ENCODE measurements at places on chromosomes 7 and 10.
A peak's percentile ranks its signal among the peaks of the same experiment; 100 is the strongest.

- DNase-seq = no peak
Measured at GRCh38 chr10:94125856-94126255, 132.1 kb downstream of the PLCE1 start.

- no peak for DNase-seq
Measured at GRCh38 chr10:132660385-132660784, 122.8 kb downstream of the INPP5A start.

GRCh38 chr10:11010582-11010981, 7.1 kb upstream of the CELF2 start:
- DNase-seq = no peak

DNA sequence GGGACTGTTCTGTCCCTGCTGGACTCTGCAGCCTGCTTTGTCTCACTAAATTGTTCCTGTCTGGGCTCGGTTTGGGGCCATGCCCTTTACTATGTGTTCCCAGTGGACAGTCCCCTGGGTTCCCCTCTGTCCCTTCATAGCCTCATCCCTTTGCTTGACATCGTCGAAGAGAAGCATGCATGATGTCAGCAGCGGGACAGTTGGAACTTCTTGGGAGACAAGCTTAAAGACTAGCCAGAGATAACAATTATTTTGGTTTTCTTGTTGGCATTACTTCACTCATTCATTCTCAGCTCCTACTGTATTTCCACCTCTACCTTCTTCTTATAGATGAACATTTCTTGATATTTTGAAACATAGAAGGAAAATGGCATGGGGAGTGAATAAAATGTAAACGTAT, 2.7 kb downstream of the EPHB6 start:
- DNase-seq = no peak

DNA sequence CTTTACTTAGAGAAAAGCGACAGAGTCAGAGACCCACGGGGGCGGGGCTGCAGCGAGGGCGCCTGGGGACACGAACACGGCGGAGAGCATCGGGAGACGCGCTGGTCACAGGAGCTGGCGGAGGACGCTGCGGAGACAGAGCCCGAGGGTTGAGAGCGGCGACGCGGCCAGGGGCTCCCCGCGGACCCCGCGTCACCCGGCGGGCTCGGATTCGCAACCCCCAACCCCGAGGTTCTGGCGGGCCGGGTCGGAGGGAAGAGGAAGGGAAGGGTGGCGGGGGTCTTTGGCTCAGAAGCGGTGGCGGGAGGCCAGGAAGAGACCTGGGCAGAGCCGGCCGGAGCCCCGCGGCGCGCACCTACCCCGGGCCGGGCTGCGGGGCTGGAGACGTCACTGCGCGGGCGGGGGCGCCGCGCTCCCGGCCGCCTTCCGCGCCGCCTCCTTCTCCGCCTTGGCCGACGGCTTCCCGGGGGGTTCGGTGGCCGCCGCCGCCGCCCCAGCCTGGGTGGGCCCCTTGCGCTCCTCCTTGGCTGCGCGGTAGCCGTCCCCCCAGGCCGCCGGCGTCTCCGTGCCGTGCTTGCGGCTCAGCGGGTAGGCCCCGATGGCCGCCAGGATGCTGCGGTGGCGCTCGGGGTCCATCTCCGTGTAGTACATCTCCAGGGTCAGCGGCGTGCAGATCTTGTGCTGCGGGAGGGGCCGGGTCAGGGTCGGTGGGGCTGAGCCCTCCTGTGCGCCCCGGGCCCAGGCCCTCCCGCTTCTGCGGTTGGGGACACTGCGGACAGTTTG, 11.1 kb downstream of the CALY start:
- no peak for DNase-seq

- no peak for DNase-seq
Measured at GRCh38 chr7:76165106-76165972, 36.4 kb upstream of the SRRM3 start.

GRCh38 chr7:650339-651031, 76.0 kb upstream of the DNAAF5 start:
- DNase-seq = no peak

DNA sequence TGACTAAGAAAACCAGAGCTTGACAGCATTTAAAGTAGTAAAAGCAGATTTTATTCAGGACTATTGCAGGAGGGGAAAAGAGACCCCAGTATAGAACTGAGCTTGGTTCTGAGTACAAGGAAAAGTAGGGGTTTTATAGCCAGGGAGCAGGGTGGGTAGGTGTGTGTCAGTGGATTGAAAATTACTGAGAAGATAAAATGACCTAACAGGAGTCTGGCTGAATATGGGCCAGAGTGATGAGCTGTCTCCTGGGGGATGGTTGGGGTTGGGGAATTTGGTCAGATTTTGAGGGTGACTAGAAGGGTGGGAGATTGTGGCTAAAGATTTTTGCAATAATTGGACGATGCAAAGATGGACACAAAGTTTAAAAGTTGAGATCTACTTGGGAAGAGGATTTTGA, 114.0 kb downstream of the ST7 start:
- DNase-seq = no peak

DNA sequence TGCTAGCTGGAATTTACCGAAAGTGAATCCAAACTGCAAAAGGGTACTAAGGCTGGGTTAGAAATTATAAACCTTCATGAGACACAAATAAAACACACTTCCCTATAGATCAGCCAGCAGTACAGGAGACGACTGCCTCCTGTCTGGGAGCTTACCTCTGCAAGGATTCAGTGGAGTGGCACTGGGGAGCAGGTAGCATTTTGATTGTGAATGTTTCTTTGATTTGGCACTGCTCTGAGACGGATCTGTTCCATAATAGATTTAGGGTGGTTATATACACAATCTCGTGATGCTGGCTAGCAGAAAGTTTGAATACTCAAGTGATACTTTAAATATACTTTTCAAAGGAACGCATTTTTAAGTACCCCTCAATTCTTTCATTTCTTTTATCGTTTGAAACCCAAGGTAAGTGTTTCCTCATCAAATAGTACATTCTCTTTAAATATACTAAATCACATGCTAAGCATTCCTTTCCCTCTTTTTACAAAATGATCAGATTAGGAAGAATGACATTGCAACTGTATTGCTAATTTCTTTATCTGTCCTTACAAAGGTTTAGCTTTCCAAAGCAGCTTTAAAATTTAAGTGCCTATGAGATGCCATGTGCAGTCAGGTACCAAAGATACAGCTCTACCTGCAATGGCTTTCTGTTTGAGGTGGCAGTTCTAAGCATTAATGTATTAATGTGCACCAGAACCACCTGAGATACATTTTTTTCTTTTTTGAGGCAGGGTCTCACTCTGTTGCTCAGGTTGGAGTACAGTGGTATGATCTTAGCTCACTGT, 20.6 kb upstream of the CHCHD3 start:
- DNase-seq = no peak

- DNase-seq = no peak
Measured at GRCh38 chr7:128827971-128828711, 2.1 kb upstream of the FLNC start.

DNA sequence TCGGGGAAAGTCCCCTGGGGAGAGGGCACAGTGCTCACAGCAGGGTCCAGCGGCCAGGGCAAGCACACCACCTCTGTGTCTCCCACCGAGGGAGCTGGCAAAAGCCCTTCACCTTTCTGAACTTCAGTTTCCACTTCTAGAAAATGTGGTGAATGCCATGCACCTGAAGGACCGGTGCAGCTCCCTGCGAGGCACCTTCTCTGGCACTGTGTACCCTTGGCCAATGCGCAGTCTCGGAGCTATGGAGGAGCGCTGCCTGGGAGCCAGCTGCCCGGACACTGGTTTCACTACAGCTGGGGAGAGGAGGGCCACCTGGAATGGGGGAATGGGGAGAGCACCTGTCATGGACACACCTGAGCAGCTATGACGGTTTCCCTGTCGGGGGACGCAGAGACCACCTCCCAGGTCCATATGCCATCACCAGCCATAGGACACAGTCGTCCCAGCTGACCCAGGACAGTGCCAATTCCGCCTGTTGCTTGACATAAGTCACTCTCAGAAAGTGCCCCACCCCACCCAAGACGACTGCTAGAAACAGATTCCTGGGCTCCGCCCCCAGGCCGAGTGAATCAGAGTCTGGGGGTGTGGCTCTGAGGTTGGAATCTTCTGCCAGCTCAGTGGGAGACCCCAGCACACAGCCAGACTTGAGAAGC, 16.8 kb downstream of the RASGEF1A start:
- DNase-seq = no peak

GRCh38 chr7:5429253-5429856, 5.7 kb upstream of the TNRC18 start:
- no peak for DNase-seq

DNA sequence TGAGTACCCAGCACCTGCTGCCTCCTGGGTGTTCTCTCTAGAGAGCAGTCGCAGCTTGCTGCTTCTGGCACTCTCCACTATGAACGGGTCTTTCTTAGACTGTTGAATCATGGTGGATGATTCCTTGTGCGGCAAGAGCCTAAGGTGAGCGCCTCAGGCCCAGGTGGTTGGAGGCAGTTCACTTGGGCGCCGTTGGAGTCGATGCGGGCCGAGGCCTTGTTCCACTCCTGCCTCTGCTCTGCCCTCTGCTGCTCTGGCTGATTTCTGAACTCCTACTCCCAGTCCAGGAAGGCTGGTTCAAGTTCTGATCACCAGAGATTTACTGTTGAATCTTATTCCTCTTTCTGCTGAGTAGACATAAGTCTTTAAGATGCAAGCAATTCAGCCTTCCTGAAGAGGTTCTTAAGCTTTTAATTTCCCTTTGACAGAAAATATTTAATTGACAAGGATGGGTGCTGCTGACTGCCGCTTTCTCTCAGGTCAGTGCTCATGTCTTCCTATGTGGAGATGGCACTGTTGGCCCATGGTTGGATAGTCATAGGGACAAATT, 10.4 kb downstream of the YKT6 start:
- DNase-seq = no peak

DNA sequence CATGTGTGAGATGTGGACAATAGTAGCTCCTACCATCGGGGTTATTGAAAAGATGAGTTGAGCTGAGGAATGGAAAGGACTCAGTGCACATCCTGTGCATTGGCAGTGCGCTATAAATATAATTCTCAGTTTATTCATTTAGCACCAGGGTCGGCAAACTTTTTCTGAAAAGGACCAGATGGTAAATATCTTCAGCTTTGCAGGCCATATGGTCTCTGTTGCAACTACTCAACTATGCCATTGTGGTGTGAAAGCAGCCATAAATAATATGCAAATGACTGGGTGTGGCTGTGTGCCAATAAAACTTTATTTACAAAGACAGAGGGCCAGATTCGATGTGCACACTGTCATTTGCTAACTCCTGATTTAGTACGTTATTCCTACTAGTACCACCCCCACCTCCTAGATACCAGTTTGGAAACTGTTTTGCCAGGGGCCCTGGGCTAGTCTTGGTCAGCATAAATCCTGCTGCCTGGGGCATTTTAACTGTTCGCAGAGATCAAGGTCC, 422.9 kb upstream of the MKI67 start:
- DNase-seq = peak; percentile 23

- DNase-seq = no peak
Measured at GRCh38 chr10:78924319-78925003, 144.3 kb upstream of the ZMIZ1 start.
